ENCODE measurements at places on chromosomes 16 and 17.

- DNase-seq, result no peak
Measured at GRCh38 chr16:13070268-13070667, 168.9 kb downstream of the SHISA9 start.

DNA sequence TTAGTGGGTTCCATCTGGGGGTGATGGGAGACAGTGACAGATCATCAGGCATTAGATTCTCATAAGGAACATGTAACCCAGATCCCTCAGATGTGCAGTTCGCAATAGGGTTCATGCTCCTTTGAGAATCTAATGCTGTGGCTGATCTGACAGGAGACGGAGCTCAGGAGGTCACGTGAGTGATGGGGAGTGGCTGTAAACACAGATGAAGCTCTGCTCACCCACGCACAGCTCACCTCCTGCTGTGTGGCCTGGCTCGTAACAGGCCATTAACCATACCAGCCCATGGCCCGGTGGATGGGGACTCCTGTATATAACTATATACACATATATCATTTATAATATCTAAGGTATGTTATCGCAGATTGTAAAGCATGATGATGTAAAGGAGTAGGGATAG lies 214.2 kb downstream of the MAF start:
- no peak for DNase-seq

DNA sequence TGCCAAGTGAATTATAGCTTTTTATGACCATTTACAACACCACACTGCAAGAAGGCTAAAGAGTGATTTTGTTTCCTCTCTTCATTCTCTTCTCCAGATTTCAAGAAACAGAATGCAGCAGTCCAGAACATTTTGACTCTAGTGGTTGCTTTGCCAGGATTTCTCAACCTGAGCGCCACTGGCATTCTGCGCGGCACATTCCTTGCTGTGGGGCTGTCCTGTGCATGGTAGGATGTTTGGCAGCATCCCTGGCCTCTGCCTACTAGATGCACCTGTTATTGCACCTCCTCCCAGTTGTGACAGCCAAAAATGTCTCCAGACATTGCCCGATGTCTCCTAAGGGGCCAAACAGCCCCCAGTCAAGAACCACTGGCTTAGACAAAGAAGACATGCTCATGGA lies 25.7 kb upstream of the SLC39A11 start:
- no peak for DNase-seq

GRCh38 chr17:58382108-58382871 lies 30.3 kb upstream of the SUPT4H1 start:
- DNase-seq, result no peak

DNA sequence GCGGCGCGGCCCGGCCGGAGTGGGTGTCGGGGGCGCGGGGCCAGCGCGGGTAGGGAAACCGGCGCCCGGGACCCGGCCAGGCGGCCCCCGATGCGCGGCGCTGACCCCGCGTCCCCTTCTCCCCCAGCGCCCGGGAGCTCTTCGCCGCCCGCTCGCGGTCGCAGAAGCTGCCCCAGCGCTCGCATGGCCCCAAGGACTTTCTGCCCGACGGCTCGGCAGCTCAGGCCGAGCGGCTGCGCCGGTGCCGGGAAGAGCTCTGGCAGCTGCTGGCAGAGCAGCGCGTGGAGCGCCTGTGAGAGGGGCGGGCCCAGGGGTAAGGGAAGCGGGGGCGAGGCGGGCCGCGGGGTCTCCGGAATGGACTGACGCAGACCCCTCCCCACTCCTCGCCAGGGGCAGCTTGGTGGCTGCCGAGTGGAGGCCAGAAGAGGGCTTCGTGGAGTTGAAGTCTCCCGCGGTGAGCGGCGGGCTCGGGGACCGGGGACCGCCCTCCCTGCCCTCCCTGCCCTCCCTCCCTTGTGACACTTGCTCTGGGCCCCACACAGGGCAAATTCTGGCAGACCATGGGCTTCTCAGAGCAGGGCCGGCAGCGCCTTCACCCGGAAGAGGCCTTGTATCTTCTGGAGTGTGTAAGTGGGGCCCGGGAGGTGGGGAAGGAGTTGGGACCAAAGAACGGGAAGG lies 430 bp downstream of the TSEN54 start:
- peak; percentile 42 for DNase-seq

GRCh38 chr16:50836121-50836621 lies 94.3 kb downstream of the CYLD start:
- no peak for DNase-seq

All from natural killer cell (primary cell).